ENCODE measurements at places on chromosomes 6 and 20.

DNA sequence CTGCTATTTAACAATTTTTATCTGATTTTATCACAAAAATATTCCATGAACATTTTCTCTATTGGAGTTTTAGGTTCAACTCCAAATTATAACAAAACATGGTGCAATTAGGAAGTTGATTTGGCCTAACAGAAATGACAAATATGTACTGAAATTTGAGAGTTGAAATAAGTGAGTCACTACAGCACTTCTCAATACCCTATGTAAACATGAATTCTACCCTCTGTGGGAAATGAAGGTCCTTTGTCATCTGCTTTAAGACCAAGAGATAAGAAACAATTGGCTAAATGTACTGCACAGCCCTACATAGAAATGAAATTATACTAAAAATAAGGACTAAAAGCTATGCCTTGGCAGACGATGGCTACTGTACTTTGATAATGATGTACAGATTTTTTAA, 86.2 kb upstream of the BEND6 start:
- DNase-seq, result no peak

DNA sequence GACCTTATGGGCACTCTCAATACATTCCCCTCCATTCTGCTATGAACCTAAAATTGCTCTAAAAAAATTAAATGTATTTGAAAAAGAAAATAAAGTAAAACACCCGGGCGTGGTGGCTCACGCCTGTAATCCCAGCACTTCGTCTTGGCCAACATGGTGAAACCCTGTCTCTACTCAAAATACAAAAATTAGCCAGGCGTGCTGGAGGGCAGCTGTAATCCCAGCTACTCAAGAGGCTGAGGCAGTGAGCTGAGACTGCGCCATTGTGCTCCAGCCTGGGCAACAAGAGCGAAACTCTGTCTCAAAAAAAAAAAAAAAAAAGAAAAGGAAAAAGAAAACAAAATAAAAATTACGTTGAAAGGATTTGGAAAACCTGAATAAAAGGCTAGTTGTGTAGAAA, 60.5 kb downstream of the CD164 start:
- no peak for DNase-seq

DNA sequence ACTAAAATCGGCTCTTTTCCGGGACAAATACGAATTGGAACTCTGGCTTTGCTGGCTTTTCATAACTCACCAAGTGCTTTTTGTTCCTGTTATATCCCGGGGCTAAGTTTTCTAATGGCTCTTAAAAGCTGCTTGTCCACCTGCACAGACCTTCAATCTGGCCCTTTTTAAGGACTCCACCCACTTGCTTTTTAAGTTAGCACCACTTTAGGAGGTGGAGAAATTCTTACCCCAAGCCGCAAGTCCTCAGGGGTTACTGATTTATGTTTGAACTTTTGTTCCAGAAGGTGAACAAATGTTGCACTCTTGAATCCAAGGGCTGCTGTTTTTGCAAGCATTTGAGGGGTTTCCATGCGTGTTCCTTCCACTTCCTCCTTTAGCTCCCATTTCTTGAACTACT, 37.8 kb downstream of the FAM184A start:
- DNase-seq, result no peak

- no peak for DNase-seq
Measured at GRCh38 chr6:166010136-166010960, 157.3 kb downstream of the TBXT start.

- DNase-seq, result no peak
Measured at GRCh38 chr20:20933142-20933958, 172.8 kb downstream of the LINC00237 start.

DNA sequence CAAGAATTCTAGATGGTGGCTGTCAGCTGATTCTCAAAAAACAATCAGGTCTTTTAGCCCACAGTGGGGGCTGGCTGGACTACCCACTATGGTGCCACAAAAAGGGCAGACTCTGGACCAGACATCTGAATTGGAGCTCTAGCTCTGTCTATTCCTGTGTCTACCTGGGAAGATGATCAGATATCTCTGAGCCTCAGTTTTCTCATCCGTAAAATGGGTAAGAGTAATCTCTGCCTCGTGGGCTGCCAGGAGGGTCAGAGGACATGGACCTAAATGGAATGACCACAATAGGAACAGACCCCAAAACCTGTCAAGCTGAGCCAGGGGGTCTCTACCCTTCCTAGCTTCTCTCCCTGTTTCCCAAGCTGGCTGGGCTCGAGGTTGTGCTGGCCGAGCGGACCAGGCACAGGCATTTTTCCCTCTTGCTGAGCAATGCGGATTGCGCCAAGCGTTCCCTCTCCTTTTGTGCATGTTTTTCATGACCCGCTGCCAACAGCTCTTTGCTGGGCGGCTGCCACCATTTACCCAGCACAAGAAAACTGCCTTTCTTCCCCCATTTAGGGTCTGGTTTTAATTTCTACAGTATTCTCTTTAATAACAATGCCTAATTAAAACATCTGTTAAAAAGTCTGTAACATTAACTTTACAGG, 74.7 kb upstream of the MAFB start:
- no peak for DNase-seq

GRCh38 chr6:111642463-111643158, 36.9 kb upstream of the TRAF3IP2 start:
- DNase-seq, result no peak
